ENCODE measurements at places on chromosomes 11 and 22.
A peak's percentile ranks its signal among the peaks of the same experiment; 100 is the strongest.

DNA sequence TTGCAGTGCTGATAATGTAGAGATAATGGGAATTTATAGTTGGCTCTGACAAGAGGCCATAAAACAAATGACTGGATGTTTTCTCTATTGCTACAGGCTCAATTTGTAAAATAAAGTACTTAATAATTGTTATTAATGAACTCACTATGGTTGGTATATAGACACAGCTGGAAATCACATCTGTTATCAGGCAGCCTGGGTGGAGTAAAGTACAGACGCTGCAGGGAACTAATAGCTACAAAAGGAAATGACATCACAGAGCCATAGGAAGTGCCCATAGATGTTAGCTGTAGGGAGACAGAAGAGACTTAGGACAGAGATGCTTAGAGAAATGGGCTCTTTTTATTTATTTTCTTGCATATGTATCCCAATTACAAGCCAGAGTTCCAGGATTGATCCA is 81.0 kb upstream of the SNX19 start:
- DNase-seq: no peak

GRCh38 chr11:59142530-59143507 is at the start of gene FAM111A:
TSS of gene FAM111A (plus strand) at chr11:59142856. CDS start at chr11:59148873, 6,017 bp downstream.
- DNase-seq: peak; percentile 65

DNA sequence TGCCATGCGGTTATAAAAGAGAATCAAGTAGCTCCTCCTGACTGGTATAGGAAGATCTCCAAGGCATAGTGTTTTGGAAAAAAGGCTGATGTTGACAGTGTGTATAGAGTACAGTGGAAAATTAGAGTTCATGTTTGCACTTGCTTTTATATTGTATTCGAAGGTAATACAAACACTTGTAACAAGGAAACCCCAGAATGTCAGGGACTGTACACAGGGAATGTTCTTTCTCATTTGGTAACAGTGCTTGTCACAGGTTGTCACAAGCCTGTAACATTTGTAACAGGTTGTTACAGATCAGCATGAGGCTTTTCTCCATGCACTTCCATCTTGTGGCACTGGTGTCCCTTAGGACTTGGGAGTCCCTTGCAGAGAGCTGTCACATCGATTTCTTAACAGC is 64.0 kb downstream of the GRK3 start:
- no peak for DNase-seq

- DNase-seq: no peak
Observed at GRCh38 chr11:110337570-110338193, 41.3 kb upstream of the RDX start.

DNA sequence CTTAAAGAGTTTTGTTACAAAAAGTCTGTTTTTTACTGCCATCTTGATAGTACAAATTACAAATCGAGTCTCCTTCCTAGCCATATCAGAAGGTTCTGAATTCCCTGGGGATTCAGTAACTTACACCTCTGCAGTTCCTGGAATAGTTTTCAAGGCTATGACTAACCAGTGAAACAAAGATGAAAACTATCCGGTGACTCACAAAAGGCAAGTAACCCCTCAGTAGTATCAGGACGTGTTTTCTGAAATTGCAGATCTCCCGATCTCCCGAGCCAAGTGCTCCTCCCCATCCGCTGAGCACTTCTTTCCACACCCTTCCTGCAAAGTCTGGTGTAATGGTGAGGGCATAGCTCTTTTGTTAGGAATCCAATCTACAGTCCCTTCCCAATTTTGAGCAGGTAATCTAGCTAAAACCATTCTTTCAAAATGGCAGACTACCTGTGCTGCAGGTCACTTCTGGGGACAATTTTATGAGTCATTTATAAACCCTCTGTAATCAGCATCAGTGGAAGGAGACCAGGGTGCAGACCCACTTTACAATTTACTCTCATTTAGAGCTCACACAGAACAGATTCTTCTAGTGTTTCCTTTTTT is 7.7 kb downstream of the E2F8 start:
- no peak for DNase-seq

DNA sequence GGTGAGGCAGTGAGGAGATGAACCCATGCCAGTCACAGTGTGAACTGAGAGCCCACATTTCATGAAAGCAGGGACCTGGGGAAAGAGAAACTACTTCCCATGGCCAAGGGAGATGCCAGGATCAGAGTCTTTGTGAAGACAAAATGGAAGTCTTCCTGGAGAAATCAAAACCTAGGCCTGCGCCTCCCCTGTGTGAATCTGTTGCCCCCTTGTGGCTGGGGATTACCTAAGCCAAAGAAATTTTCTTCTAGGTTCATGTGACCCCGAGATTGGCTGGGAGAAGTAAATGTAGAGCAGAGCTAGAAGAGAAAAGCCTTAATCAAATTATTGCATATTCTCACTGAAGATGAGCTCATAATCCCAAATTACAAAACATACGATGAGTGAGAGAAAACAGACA is 1075.3 kb downstream of the TBC1D22A start:
- no peak for DNase-seq

DNA sequence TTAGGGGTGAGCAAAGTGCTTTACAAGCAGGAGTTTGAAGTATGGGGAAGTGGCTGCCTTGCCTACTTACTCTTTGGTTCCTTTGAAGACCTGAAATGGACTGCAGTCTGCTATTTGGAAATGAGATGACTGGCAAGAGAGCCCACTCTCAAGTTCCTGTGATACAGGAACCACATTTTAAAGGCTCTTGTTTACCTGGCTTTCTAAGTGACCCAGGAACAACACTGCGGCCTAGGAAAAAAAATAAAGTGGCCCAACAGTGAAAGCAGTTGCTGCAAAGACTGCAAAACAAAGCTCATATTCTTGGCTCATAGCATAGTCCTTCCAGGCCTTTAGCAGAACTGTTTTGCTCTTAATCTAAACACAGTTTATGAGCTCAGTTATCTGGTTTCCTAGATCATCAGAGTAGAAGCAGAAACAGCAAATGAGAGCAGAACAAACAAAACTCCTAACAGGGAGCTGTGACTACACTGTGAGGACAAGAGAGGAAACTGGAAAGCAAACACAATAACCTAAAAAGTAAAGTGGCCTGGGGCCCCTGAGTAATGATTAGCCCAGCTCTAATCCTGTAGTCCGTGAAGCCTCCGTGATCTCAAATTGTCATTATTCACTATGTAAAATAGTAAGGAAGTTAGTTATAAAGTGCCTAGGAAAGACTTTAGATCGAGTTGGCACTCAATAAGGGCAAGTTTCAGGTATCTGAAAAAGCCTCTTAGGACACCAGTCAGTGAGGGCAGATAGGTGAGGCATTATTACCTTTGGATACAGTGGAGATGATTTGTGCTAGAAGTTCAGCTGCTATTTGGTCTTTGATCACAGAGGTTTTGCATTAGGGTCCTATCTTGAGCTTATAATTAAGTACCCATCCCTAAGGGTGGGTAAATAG is 11.5 kb downstream of the CCDC117 start:
- DNase-seq: no peak

DNA sequence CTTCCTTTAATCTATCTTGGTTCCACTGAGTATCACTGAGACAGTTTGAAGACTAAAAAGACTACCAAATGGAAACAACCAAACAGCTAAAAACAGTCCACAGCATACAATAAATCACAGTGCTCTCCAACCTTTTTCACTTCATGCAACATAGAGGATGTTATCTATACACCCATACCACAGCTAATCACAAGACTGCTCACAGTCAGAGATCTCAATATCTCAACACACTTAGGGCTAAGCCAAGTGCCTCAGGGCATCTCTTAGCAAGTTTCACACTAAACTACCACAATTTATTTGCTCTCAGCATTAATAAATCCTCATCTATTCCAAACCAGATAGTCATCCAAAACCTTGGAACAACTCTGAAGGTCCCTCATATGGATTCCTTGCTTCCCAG is 129.4 kb downstream of the SBF2 start:
- DNase-seq: no peak

DNA sequence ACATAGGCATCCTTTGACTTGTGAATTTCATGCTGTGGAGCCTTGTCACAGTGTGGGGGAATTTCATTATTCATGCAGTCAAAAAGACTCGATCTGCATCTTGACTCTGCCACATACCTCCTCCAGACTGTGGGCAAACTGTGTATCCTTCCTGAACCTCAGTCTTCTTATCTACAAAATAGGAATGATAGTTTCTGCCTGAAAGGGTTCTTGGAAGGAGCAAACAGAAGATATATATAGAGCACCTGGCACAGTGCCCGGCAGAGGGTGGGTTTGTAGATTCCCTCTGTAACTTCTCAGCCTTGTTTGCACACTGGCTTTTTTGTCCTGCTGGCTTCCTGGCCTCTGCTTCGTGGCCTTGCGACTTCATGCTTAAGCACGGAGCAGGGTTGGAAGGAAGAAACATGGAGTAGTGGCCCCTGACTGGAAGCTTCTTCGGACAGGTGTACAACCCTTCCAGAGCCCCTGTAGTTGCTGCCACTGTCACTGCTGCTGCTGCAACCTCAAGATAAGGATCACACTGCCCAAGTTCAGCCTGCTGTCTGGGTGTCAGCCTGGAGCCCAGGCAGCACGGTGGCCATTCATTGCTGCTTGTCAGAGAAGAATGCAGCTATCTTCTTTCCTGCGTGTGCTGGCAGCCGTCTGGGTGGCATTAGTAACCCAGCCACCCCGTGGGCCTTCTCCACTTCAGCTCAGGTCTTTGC is 106.4 kb downstream of the MICAL2 start:
- no peak for DNase-seq

GRCh38 chr11:123325533-123325932 is 104.5 kb upstream of the GRAMD1B start:
- no peak for DNase-seq

GRCh38 chr11:17116117-17116516 is 38.6 kb upstream of the RPS13 start:
- DNase-seq: no peak

- DNase-seq: no peak
Observed at GRCh38 chr11:19656140-19656541, 56.5 kb upstream of the NAV2 start.

GRCh38 chr11:114116800-114117199 is 57.3 kb downstream of the ZBTB16 start:
- no peak for DNase-seq

GRCh38 chr11:58926695-58927094 is 12.6 kb upstream of the GLYATL1 start:
- DNase-seq: no peak

- DNase-seq: no peak
Observed at GRCh38 chr11:115961159-115962003, 457.2 kb upstream of the CADM1 start.

GRCh38 chr11:118628432-118628831 is 21.0 kb downstream of the PHLDB1 start:
- DNase-seq: no peak

DNA sequence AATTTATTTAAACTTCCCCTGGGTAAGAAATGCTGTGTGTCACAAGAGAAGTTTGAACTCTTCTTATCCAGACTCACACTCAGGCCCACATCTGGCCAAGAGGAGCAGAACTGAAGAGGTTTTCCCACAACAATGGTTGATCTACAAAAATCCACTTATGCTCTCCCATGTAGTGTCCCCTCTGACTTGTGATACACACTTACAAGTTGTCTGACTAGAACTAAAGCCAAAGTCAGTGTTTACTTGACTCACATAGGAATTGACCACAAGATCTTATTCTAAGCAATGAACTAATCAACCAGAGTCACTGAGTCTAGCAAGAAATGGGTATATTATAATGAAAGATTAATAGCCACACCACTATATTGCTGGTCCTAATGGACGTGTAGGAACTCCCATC is 133.0 kb downstream of the ATG16L2 start:
- DNase-seq: no peak

- DNase-seq: no peak
Observed at GRCh38 chr11:75369560-75370255, 18.2 kb upstream of the ARRB1 start.

DNA sequence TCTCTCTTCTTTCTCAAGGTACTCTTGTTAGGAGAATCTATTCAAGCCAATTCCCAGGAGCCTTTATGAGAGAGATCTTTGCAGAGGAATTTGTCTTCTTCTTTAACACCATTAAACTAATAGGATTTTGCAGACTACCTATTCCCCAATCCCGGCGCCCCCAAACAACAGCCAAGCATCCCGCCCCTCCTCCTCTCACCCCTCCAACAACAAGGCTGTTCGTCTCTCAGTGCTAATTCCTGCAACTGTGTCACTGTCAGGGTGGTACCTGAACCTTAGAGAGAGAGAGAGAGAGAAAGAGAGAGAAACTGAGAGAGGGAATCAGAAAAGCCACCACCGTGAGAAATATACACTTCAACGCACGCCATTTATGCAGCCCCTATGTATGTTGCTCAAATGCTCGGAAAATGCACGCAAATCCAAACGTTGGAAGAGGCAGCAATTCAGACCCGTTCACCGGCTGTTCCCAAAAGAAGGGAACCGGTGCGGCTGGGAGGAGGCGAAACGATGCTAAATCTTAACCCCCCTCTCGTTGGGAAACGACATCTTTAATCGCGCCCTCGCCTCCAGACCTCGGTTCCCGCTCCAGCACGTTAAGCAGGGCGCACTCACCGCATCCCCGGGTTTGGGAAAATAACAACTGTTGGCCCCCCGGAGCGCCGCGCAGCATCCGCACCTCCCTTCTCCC is 961 bp downstream of the KCNA4 start:
- DNase-seq: no peak

- no peak for DNase-seq
Observed at GRCh38 chr22:41709341-41709740, 10.0 kb downstream of the MEI1 start.

DNA sequence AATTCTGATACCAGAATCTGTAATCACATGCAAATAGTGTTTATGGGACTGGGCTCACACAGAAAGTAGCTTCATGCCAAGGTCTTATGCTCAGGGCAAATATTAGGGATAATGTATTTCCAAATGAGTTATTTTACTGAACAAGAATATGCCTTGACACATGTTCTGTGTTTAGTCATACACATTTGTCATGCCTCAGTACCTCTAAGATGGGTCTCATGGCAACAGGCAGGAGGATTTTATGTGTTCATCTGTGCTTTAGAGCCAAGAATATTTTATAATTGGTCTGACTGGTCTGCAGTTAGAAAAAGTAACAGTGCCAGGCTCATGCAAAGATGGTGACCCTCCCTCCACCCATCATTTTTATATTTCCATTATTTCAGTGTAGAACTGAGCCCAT is 49.1 kb downstream of the JAM3 start:
- no peak for DNase-seq

- DNase-seq: no peak
Observed at GRCh38 chr11:109604481-109605400, 182.8 kb downstream of the C11orf87 start.

DNA sequence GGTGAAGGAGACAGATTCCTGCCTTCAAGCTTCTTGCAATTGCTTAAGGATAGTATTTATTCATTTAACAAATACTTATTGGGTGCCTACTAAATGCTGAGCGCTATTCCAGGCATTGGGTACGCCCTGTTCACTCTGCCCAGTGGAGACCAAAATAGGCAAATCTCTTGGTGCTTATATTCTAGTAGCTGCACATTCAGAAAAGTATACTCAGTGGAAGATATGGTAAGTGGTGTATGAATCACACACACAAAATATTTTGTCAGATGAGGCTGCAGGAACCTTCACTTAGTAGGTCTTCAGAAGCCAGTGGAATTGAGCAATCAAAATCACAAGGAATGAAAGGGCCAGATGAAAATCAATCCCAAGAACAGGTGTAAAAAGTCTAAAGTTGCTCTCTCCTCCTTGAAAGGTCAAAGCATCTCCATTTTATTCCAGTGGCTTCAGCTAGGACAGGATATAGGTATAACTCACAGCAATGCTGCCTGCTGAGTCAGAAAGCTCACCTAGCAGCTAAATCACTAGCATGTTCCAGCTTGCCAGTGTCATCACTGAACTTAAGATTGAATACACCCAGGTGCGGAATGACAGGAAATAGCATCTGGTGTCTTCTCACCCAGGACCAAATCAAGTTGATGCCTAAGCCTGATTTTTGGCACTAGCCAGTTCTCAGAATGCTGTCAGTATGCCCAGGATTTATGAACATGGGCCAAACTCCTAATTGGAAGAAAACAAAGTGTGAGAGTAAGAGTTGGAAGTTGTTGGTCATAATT is 83.9 kb downstream of the AMOTL1 start:
- DNase-seq: no peak

Measured in stimulated activated CD4-positive, alpha-beta T cell treated with anti-CD3 and anti-CD28 coated beads, Interleukin-2, amount 100 ng/mL, for 48 hours (primary cell).